ENCODE measurements at places on chromosomes 7 and 10.

DNA sequence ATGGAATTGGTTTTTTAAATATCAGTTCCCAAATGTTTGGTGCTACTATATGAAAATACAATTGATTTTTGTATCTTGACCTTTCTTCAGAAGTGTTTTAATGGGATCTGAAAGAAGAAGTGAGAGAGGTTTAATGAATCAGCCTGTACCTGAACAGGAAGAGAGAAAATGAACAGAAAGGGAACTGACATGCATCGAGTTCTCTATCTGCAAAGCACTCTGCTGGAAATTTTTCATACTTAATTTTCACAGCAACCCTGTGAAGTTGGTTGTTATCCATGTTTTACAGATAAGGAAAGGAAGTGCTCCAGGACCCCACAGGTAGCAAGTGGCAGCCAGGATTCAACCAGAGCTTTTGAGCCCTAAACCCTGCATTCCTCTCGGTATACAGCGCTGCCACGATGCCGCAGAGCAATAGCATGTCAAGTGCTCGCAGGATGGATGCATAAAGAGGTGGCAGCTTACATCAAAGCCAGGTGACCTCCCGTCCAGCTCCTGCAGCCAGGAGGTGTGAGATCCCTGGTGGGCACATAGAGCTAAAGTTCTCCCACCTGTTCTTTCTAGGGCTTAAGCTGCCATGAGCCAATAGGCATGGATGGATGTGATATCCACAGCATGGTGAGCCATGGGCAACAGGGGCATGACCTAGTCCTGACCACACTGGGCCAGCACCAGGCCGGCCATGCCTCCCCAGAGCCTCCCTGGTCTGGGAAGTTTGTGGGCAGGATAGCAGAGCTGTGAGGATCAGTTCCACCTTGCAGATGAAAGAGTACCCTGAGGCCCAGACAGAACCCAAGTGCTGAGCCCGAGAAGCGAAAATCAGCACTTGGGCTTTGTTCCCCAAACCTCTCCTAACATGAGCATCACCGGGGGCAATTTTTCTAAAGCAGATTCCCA, 57.2 kb downstream of the CALML3 start:
- no peak for DNase-seq

- no peak for DNase-seq
These were observed 125.2 kb downstream of the UBE2H start for GRCh38 chr7:129827467-129827990.

GRCh38 chr7:7943951-7944350, 24.6 kb upstream of the GLCCI1 start:
- no peak for DNase-seq

GRCh38 chr10:18214691-18215563, 74.7 kb downstream of the CACNB2 start:
- DNase-seq = peak; percentile 26

- DNase-seq = no peak
These were observed 8.7 kb downstream of the ZMIZ2 start for GRCh38 chr7:44757311-44757710.

- DNase-seq = no peak
These were observed 63.5 kb downstream of the REEP3 start for GRCh38 chr10:63584725-63585035.

GRCh38 chr10:51204701-51205100, 130.4 kb downstream of the PRKG1 start:
- DNase-seq = no peak

DNA sequence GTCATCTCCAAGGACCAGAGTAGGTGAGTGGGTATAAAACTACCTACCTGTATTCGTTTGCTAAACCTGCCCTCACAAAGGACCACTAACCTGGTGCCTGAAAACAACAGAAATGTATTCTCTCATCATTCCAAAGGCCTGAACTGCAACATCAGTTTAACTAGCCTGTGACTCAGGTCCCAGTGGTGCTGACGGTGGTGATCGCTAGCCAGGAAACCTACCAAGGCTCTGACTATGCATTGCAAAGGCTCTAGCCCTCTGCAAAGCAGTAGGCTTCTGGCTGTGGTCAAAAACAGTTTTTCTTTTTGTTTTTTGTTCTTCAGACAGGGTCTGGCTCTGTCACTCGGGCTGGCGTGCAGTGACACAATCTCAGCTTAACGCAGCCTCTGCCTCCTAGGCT, 107.5 kb downstream of the NPTX2 start:
- no peak for DNase-seq

DNA sequence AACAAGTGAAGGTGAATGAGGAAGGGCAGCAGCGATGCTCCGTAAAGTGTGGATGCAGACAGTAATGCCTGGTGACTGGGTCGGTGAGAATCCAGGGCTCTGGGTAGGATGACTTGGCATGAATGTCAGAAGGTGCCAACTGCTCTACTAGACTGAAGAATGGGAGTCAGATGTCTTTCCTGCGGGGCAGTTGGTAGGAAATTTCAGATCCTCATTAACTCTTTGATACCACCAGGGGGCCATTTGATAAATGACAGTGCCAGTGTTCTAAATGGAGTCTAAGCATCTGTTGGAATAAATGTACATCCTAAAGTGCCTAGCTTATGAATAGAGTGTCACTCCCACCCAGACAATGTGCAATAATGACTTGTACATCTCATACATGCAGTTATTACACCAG, 462.0 kb downstream of the GRM8 start:
- no peak for DNase-seq

- DNase-seq = no peak
These were observed 318.6 kb downstream of the PTPRN2 start for GRCh38 chr7:158268816-158269535.

Data from AML-193 (cell line).